ENCODE measurements at places on chromosomes 1 and 21.

- no peak for DNase-seq
Observed at GRCh38 chr1:184407816-184408510, 21.1 kb downstream of the C1orf21 start.

DNA sequence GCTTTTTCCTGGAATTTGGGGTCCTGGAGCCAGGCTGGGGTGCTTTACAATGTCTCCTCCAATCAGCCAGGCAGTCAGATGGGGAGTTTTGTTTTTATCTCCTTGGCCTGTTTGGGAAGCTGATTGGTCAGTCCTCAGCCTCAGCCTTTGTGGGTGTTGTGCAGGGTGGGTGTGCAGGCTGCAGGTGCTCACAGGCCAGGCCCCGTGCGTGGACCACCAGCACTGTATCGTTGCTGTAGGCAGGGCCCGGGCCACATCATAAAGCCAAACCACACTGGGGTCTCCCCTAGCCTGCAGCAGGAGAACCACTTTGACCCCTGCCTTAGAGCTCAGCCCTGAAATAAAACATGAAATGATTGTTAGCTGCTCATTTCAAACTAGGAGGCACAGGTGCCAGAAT lies 8.6 kb downstream of the PRDM16 start:
- no peak for DNase-seq

DNA sequence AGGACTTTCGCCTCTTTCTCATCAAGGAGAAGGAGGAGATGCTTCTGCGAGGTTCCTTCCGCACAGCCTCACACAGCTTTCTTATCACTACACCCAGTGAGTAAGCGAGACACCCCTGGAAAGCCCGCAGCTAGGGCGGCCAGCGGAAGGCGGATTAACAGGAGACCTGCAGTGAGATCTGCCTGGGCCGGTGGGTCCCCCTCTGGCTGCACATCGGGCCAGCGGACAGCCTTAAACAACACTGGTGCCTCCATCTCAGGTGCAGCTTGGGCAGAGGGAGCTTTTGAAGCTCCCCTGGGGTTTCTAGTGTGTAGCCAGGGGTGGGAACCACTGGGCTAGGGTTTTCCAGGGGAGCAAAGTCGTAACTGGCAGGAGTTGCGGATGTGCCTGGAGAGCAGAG lies 17.5 kb upstream of the MTARC1 start:
- no peak for DNase-seq

DNA sequence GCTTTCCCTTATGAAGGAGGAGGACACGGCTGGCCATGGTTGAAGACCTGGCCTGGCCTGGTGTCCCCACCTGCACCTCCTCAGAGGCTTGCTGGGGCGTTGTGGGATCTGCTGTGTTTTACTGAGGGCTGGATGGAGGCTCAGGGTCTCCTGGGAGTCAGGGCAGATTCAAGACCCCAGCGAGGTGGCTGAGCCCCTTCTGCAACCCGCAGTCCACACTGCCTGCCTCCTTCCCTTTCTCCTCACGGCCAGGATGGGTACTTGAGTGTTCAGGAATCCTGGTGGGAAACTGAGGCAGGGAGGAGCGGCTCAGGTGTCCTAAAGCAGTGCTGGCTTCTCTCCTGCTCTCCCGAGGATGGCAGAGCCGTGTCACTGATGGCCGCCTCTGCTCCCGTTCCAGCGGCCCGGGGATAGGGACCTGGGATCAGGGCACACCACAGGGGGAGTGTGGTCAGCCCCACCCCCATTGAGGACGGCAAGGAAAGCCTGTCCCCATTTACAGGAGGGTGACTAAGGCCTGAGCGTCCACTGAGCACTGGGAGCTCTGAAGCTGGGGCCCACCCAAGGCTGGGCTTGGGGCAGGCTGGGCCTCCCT lies 47.5 kb downstream of the TRPM2 start:
- no peak for DNase-seq

GRCh38 chr1:194267021-194267420 lies 1080.6 kb upstream of the B3GALT2 start:
- DNase-seq = no peak

- no peak for DNase-seq
Observed at GRCh38 chr1:114324662-114324965, 170.9 kb upstream of the SYT6 start.

- DNase-seq = no peak
Observed at GRCh38 chr1:11314959-11315358, 42.0 kb downstream of the UBIAD1 start.

DNA sequence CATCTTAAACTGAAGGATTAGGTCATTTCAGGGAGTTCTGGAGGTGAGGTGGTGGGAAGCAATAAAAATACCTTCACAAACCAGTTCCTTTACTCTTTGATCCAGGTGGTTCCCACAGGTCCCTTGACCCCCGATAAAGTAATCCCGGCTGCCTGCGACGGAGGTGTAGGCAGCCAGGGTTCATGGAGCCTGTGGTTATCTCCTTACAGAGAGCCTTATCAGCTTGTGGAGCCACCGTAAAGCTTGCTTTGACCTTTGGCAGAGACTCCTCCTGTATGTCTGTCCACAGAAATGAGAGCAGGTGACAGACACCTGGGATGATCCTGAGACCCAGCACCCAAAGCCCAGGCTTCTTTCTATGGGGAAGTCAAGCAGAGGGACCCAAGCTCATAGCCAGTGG lies 243.4 kb downstream of the KIF26B start:
- no peak for DNase-seq

- DNase-seq = no peak
Observed at GRCh38 chr1:187477103-187477502, 648.4 kb downstream of the PLA2G4A start.

DNA sequence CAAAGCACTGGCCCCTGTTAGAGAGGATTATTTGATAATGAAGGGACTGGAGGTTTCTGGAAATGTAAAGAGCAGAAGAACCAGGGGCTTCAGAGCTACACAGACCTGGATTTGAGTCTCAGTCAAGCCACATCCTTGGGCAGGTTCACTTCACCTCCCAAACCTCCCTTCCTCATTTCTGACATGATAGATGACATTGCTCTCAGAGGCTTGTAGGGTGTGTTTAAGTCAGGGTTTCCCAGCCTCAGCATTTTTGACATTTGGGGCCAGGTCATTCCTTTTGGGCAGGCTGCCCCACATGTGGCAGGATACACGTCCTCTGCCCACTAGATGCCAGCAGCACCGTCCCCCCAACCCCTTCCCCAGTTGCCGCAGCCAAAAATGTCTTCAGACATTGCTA lies 474.6 kb downstream of the MATN1 start:
- DNase-seq = no peak

All from natural killer cell (primary cell).